ENCODE measurements at places on chromosomes 1 and 21.
A peak's percentile ranks its signal among the peaks of the same experiment; 100 is the strongest.

DNA sequence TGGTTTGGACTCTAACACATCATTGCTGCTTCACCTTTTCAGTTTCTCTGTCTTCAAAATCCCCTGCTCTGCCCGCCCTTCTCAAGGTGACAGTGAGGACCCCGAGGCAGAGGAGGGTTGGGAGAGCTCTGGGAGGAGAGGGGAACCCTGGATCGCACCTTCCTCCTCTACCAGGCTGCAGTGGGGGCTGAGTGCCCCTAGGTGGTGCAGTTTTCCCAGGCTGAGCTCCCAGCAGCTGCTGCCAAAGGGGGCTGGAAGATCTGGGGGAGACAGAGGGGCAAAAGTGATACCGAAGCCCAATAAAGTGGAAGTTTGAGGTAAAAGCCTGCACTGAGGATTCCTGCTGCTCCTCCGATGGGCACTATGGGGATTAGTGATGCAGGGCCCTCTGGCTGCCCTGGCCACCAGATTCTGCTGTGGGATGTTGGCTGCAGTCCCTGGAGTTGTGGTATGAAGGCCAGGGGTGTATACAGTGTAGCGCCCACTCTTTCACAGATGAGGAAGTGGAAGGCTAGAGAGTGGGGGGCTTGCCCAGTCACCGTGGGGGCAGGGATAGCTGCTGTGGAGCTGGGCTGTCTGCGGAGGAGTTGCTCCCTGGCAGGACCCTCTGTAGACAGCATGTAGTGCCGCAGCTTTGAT is 40.7 kb upstream of the SCMH1 start:
- DNase-seq: no peak

DNA sequence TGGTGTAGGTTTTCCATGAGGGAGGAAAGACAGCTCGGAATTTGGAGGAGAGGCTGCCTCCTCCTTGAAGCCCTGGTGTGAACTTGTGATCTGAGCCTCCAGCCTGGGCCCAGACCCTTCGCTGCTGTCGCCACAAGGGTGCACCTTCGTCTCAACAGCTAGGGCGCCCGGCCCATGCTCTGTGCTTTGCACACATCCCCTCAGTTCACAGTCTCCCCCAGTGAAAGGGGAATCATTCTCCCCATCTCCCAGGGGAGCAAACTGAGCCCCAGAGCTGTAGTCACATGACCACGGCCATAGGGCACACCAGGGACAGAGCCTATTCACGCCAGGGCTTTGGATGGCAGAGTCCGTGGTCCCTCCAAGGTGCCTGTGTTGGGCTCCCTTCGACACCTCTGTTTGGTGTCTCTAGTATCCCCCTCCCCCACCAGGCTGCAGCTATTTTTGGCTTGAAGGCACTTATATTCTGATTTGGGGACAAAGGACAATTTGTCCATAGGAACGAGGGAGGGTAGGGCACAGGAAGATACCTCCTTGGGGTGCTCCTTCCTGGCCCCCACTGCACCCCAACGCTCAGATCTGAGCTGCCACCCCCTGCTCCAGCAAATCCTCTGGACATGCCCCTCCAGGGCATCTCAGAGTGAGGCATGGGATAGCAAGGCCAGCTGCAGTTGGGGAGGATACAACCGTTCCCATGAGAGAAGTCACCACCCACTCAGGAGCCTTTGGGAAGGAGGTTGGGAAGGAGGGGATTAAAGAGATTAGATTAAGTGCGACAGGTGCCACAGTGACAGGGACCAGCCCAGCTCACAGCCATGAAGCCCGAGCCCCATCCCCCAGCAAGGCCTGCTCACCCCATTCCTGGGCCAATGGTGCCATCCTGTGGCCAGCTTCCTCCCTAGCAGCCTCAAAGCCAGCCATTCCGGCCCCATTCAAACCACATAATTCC is 15.7 kb downstream of the MATN1 start:
- no peak for DNase-seq

DNA sequence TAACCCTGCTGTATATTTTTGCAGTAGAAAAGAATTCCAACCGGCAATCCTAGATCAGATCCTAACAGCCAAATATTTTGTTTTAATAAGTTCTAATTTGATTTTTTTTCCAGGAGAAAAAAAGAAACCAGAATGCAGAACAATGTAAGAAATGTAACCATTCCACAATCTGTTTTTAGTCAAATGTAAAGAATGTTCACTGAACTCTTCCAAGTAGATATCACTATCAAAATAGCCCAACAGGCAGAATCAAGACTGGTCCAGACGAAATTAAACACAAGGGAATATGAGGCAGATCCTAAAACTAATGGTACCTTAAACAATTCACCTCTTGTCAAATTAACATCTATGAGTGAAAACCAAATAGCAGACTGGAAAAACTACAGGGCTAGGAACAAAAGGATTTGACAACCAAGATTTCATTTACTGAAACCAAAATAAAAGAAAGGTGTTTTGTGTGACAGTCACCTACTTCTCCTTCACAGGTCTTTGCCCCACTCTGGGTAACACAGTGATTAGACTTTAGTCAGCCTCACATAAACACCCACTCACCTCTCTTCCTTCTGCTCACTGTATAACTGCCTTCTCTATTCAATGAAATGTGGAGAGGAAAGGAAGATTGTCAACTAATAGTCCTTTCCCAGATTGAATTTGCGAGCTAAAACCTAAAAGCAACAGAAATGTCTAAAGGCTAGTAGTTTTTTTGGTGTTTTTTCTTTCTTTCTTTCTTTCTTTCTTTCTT is 137.9 kb downstream of the FAF1 start:
- no peak for DNase-seq

GRCh38 chr1:48930011-48930410 is 153.3 kb upstream of the BEND5 start:
- DNase-seq: no peak

DNA sequence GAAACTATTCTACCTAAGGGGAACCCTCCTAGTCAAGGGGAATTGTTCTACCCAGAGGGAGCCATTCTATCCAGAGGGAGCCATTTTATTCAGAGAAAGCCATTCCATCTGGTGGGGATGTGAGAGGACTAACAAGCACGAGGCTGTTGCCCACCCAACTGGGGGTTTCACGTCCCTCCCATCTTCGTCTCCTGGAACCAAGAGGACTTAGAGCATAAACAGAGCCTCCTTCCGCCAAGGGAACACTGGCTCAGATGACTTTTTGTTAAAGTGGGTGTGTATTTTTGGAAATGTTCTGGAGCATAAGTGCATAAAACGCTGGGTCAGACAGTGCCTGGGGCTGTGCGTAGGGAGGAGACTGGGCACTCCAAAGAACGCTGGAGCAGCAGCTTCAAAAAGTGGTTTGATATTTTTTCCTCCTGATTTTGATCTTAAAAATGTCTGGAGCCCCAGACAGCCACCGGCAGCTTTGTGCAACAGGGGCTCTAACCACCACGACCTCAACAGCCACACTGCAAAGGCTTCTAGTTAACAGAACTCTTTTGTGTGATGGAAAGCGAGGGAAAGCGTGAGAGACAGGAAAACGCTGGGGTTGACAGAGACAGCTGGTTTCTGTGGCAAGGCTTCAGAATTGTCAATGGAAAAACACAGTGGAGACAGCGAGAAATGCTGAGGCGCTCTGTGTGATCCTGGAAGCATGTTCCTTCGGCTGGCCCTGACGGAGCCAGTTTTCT is 363.6 kb upstream of the CAMK1G start:
- peak; percentile 6 for DNase-seq

Data from skeletal muscle cell (primary cell).